ENCODE measurements at places on chromosomes 5 and 9.

GRCh38 chr5:75306746-75307145 lies 30.3 kb upstream of the HMGCR start:
- no peak for DNase-seq

DNA sequence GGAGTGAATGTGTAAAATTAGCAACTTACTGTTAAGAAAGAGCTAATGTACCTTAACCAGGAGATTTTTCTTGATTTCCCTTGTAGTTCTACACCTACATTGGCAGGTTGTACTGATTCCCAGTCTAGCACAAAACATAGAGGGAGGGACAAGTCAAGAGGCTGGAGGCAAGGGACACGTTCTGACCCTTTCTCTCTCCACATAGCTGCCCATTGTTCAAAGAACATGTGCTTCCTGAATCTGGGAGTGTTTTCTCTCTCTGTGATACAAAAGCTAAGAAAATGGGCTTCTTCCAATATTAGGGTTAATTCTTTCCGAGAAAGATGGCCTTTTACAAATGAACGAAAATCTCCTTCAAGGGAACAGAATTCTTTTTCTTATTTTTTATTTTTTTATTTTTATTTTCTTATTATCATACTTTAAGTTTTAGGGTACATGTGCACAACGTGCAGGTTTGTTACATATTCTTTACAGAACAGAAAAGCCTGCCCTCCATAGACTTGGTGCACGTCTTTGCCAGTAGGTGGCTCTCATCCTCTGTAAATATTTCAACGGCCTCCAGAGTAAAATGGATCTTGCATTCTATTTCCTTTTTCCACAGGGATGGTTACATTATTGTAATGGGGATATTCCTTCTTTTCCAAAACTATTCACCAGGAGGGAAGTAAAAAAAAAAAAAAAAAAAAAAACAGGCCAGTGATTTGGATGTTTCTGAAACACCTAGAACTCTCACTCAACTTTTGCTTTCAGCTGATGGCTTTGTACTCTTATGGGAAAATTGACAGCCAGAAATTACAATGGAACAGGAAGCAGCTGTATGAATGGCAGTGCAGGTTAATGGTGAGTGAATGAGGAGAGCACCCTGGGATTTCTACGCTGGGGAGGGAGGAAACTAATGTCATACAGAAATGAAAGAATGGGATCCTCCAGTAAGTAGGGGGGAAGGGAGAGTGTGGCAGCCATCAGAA lies 13.1 kb upstream of the IFNA5 start:
- peak; percentile 90 for DNase-seq

- no peak for DNase-seq
These were observed 399.6 kb upstream of the TUSC1 start for GRCh38 chr9:26077860-26078259.

- no peak for DNase-seq
These were observed 23.7 kb downstream of the KDM4C start for GRCh38 chr9:6781476-6781875.

GRCh38 chr5:178110511-178110910 lies 2.8 kb upstream of the N4BP3 start:
- no peak for DNase-seq

- DNase-seq: no peak
These were observed 116.6 kb upstream of the DPYSL3 start for GRCh38 chr5:147626464-147626863.

DNA sequence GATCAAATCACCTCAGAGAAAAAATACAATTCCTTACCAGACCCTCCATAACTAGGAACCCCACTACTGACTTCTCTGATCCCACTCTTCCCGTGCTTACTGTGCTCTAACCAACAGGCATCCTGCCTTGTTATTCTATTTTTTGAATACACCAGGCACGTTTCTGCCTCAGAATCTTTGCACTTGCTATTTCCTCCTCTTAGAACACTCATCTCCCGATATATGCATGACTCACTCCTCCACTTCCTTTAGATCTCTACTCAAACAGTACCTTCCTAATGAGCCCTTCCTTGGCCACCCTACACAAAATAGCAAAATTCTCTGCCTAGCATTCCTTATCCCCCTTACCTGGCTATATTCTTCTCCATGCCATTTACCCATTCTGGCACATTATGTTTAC lies 43.9 kb downstream of the MAPKAP1 start:
- DNase-seq: no peak

- no peak for DNase-seq
These were observed at the start of gene PAPPA for GRCh38 chr9:116153765-116154333. TSS of gene PAPPA (plus strand) at chr9:116153791. CDS start at chr9:116154173, 382 bp downstream.

DNA sequence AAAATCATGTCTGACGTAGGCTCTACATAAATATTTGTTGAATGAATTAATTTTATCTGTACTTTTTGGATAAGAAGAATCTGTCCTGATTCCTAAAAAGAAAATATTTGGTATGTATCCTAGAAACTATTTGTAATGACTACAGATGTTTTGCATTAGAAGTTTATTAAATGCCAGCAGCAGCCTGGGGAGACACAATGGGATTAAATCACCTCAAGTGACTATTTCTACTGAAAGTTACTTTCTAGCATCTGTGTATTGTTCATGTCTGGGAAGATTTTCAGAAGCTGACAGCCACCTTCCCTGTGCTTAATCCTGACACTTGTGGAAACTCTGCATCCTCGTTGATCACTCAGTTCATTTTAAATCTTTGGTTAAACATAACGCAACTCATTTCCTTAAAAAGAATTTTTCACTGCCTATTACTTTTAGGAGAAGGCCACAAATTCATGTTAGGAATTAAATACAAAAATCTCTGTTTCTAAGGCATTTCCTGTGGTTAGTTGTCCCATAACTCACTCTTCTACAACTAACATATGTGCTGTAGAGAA lies 209.3 kb upstream of the PPP1R2B start:
- no peak for DNase-seq

DNA sequence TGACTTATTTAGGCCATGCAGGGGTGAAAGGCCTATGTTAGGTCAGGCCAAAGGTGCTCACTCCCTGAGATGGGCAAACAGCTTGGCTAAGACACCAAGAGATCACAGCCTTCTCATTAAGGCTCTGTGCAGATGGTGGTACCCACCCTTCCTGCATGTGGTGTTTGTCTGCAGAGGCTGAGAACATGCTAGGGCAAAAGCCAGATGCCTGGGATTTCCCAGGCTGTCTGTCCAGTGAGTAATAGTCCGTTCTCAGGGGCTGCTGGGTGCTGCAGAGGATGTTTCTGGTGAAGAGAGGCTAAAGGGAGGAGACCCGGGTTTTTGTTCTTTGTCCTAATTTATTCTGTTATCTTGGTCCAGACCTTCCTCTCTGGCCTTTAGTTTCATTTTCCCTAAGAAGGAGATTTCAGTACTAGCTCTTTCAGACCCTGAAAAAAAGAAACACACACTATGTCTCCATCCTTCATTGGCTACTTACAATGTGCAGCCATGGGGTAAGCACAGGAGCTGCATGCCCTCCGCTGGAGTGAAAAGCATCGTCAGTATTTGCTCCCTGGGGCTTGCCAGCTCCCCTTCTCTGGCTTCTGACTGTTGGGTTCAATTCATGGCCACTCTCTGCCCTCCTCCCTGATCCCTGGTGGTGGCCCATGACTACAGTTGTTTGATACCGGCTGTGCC lies 23.4 kb upstream of the GLRA1 start:
- DNase-seq: no peak

DNA sequence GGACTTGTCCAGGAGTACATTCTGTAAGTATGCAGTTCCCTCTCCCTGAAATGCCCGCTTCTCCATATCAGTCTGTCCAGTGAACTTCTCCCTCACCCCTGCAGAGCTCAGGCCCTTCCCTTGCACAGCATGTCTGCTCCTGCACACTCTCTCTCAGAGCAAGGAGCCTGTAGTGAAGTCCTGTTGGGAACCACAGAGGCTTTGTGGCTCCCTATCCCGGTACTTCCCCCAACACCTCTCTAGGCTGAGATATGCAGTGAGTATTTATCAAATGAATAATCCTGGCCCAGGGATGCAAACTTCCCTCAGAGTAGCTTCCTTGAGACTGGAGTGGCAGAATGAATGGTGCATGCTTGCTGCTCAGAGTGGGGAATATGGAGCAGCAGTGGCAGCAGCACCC lies 48.8 kb downstream of the POC5 start:
- no peak for DNase-seq

DNA sequence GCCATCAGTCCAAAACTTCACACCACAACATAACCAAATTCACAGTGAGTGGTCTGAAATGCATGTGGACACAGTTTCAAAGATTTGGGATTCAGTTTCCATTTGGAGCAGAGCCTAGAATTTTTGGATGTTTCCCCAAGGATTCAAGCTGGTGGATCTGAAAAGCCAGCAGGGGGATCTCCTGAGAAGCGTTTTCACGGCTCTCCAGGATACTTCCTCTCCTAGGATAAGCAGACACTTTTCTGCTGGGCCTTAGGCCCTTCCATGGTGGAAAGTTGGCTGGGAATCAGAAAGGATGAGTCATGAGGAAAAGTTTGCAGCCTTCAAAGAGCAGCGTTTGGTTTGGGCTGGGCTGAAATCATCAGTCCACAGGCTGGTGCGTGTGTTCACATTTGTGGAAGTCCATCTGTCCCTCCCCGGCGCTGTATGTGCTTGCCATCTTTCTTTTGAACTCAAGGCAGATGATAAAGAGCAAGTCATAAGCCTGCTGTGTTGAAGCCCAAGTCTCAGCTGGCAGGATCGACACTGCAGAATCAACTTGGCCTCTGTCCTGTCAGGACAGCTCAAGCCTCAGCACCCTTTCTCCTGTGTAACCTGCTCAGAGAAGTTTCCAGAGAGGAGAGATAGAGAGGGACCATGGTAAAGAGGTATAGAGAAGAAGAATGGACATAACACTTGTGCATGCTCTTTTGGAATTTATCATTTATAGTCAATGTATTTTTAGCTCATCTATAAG lies 152.6 kb upstream of the MSX2 start:
- DNase-seq: peak; percentile 93

- DNase-seq: peak; percentile 32
These were observed 993.9 kb upstream of the ACO1 start for GRCh38 chr9:31390403-31391025.

DNA sequence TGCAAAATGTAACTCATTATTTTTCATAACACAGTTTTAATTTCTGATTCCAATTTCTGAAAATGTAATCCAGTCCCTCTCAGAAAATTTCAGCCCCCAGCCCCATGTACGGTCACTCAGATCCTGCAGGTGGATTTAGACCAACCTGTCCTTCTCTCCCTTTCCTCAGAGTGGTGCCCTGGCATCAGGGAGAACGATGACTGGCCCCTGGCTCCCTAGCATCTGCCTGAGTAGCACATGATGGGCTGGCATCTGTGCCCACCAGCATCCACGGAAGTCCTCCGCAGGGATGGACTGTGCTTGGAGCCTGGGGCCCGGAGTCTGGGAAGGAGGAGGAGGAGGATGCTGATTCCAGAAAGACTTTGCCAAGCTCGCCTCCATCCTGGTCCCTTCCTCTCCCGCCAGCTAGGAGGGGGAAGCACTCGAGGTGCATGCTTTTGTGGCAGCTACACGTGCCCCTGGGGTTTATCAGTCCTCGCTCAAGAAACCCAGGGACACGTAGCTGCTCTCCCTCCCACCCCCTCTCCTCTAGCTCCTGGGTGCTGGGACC lies 54.4 kb upstream of the RUFY1 start:
- DNase-seq: no peak

GRCh38 chr5:126851501-126852011 lies 74.6 kb downstream of the LMNB1 start:
- DNase-seq: no peak

GRCh38 chr9:78073722-78074121 lies 42.1 kb upstream of the GNAQ start:
- no peak for DNase-seq

- DNase-seq: no peak
These were observed 60.9 kb upstream of the UBAC1 start for GRCh38 chr9:136021872-136022681.
